ENCODE measurements at places on chromosomes 3 and 15.

- no peak for DNase-seq
These were observed 2.6 kb downstream of the SLMAP start for GRCh38 chr3:57758686-57759085.

GRCh38 chr3:196159952-196160804, 51.0 kb downstream of the ZDHHC19 start:
- no peak for DNase-seq

DNA sequence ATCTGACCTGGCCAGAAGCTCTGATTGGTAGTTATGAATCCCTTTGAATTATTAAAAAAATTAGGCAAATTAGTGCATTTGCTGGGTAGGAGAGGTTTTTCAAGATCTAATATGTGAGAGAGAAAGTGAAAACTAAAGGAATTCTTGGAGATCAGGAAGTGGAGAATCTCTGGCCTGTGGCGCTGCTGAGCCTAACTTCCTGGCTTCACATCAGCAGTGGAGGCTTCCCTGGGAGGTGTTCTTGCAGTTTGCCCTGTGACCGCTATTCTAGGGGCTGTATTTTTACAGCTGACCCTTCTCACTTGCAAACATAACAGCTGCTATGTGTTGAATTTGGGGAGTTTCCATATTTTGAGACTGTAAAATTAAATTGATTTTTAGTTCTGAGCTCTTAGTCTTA, 166.4 kb downstream of the ATG7 start:
- DNase-seq, result no peak

DNA sequence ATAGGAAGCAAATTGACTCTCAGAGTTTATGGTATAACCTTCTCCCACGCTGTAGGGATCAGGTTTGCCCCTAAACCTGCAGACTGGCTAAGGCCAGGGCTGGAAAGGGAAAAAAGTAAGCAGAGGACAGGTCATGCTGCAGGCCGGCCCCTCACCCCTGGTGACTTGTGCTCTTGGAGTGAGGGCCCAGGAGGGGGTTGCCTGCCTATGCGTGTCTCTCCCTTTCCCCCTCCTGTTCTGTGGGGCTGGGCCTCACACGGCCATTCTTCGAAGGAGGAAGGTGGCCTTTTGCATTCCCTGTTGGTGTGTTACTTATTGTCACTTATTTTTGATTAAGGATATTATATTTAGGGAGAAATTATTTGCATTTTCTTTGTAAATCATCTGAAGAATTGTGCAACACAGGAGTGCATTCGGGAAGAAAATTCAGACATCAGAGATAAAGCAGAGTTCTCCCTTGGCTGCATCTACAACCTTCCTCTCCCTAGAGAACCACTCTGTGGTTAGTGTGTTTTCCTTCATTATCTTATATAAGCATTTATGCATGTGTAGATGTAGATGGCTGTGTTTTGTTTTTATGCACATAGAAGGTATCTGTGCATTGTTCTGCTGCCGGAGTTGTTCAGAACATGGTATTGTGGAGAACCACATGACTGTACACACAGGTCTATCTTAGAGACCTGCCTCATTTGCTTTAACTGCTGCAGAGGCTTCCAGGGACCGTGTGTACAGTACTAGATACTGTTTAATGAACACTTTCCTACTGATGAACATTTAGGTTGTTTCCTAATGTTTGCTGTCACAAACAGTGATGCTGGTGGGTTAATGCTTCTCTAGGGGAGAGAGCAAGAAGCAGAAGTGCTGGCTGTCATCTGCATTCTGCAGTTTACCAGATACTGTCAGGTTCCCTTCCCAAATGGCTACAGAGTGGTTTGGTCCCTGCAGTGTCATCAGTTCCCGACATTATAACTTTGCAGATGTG, 133.5 kb downstream of the APBA2 start:
- DNase-seq, result no peak

GRCh38 chr3:89098964-89099585, 8.3 kb upstream of the EPHA3 start:
- DNase-seq, result no peak

GRCh38 chr3:152280539-152280938, 11.8 kb downstream of the MBNL1 start:
- no peak for DNase-seq

- no peak for DNase-seq
These were observed 9.7 kb downstream of the RLBP1 start for GRCh38 chr15:89211678-89212170.

- no peak for DNase-seq
These were observed 60.5 kb upstream of the FGD5 start for GRCh38 chr3:14758297-14758696.

DNA sequence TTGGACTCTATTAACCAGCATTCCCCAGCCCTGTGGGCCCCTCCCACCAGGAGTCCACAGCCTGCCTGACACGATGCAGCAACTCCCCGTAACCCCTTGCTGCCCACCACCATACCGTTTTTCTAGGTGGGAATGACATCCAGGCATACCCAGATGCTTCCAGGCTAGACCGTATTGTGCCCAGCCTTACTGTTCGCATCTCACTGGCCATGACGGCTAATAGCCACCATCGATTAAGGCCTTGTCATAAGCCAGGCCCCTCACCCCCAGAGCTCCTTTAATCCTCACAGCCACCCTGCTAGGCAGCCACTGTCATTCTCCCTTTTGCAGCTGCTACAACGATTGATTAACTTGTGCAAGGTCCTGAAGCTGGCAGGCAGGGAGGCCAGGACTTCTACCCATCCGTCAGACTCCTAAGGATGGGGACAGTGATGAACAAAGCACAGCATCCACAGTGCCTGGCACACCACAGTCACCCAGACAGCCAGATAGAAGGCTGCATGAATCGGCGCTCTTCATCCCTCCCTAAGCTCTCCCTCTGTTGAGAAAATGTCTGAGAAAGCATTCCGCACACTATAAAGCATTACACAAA, 60.0 kb upstream of the FLNB start:
- DNase-seq, result no peak

DNA sequence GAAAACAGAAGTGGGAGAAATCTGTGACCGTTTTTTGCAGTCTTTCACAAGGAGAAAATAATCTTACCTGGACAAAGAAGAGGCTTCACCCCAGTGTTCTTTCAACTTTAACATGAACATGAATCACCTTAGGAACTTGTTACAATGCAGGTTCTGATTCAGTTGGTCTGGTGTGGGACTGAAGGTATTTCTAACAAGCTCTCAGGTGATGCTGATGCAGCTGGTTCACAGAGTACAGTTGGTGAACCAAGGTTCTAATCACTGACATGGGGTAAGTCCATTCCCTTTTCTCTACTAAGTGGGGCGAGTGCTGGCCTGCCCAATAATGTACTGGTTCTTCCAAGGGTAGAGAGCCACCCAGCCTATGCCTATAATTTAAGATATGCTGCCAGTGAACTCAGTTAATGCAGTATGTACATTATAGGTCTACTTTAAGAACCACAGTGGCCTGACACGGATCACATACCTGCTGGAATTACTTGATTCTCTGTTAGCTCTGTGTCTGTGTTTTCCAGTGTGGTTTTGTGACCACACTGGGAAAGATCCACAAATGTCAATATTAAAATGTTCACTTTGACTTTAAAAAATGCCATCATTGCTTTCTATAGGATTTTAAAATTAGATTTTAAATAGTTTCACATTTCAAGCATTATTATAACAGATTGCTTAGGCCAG, 304.1 kb downstream of the ZNF621 start:
- DNase-seq, result no peak

DNA sequence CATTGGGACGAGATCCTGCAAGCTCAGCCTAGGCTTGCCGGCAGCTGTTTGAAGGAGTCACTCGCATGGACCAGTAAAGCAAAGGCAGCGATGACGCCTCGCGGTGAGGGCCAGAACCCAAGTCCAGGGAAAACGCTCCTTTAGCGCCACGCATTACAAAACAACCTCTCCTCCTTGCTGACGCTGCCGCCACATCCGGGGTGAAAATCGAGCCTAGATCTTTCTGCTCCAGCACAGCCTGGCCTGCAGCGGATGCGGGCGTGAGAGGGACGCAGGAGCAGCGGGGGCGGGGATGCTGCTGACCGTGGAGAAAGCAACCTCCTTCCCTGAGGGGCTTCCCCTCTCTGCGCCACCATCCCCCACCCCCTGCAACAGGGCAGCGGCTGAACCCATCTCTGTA, 46.7 kb downstream of the CASR start:
- DNase-seq, result no peak

- DNase-seq, result no peak
These were observed 1004.9 kb downstream of the FHIT start for GRCh38 chr3:60246361-60246760.

GRCh38 chr3:123788710-123789109, 95.4 kb downstream of the MYLK start:
- DNase-seq, result no peak

DNA sequence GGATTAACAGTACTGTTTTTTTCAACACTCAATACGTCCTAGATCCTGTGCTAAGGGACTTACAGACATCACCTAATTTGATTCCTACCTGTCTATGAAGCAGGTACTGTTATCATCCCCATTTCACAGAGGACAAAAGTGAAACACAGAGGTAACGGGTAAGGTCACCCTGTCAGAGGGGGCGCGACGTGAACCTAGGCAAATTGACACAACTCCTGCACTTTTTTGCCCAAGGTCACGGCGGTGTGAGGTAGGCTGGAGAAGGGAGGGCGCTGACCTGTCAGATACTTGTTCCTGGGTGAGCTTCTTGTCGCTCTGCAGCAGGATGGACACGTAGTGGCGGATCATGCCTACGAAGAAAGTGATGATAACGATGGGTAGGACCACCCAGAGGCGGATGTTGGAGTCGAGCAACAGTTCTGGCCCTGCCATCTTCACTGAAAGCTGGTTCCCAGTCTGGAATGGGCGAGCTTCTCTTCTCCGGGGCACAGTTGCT, 363 bp downstream of the EMC3 start:
- no peak for DNase-seq

- no peak for DNase-seq
These were observed 180.4 kb downstream of the SMAD6 start for GRCh38 chr15:66882251-66883020.
